ENCODE measurements at places on chromosomes 11 and 22.

DNA sequence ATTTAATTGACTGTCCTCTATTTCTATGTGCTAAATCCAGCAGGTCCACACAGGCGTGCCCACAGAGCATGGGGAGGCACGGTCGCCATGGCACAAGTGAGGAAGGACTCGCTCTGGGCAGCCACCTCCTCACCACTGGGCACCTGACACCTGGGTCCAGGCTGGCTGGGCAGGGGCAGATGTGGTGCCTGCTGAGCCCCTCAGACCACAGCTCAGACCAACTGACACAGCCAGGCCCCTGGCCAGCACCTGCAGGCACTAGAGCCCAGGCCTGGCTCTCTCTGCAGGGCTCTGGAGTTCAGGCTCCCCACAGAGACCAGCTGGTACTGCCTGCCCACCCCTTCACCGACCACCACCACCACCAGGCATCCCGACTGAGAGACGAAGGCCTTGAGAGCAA is 27.9 kb downstream of the LINC01488 start:
- no peak for DNase-seq

DNA sequence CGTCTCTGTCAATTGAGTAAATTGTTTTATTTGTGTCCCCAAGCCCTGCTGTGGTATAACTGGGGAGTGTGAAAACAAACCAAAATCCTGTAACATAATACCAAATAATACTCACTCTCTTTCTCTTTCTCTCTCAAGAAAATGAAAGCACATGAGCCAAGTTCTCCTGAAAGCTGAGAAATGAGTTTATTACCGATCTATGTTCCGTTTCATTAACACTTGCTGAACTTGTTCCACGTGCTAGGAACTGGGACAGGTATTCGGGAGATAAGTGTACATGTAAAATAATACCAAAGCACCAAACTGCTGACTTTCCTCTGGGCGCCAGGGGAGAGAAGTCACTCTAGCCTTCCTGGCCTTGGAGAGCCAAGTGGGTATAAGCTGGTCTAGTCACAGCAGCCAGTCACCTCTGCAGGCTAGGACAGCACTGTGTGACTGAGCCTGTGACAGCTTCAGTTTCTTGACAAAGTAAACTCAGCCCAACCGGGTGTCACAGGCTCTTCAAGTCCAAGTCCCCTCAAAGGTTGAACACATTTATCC is 23.1 kb downstream of the CD6 start:
- DNase-seq, result no peak

GRCh38 chr22:42025421-42025820 is 26.8 kb downstream of the WBP2NL start:
- no peak for DNase-seq

GRCh38 chr11:113856966-113857759 is 18.2 kb downstream of the USP28 start:
- DNase-seq, result no peak

- DNase-seq, result no peak
Measured at GRCh38 chr11:131811383-131811782, 441.0 kb downstream of the NTM start.

DNA sequence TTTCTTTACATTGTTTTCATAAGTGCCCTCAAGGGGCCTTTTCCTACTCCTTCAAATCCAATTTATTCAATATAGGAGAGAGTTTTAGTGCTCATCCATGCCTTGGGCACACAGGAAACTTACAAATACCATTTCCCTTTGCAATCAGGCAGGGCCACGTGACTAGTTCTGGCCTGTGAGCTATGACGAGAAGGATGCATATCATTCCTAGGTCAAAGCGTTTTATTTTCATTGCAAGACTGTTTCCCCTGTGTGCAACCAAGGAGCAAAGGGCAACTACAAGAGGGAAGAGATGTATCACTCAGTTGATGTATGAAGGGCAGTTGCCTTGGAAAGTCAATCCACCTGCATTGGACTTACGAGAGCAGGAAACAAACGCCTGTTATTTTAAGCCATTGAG is 1.9 kb upstream of the TRAF6 start:
- DNase-seq, result no peak
